ENCODE measurements at places on chromosomes 2 and 18.

GRCh38 chr2:7812231-7812995 is 869.4 kb upstream of the ID2 start:
- DNase-seq, result peak; percentile 37

DNA sequence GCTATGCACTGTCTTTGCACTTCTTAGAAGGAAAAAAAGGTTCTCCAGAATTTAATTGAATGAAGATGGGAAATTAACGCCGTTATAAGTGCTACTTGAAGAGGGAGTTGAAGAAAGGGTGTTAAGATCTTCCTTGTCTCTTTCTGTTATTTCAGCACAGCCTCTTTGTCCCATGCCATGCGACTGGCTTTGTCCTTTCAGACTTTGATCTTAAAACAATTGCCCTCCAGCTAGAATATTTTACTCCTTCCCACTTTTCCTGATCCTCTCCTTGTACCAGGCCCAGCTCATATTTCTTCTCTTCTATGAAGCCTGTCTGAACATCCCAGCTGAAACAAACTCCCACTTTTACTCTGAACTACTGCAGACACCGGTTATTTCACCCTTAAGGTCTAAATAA is 51.4 kb downstream of the RAB27B start:
- DNase-seq, result no peak

DNA sequence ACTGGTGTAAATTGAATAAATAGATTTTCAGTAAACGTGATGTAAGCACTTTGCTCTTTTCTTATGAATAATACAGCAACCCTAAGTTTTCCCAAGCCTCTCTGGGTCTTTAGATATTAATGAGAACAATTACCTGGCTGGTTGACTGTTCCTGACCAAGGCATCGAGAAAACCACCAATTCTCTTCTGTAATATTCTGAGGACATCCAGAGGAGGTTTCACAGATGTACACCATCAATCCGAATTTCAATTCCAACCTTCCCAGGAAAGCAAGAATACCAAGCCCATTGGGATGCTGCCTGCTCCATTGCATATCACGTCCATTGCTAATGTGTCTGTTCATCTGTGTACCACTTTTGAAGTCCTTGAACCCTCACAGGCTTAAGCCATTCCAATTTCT is 571.8 kb downstream of the NUP35 start:
- no peak for DNase-seq

DNA sequence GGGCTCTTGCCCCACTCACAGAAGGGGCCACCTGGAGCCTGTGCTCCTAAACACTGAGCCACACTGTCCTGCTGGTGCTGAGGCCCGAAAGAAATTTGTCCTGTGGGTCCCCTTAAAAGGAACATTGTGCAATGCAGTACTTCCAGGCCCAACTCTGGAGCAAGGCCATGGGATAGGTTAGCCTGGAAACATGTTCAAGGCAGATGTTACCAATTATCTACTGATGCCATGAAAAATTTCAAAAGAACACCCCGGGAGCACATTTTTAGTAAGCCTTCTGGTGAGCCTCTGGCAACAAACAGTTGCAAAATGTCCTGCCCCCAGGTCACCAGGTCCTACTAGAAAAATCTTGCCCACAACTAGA is 12.3 kb upstream of the PTMA start:
- DNase-seq, result peak; percentile 97

DNA sequence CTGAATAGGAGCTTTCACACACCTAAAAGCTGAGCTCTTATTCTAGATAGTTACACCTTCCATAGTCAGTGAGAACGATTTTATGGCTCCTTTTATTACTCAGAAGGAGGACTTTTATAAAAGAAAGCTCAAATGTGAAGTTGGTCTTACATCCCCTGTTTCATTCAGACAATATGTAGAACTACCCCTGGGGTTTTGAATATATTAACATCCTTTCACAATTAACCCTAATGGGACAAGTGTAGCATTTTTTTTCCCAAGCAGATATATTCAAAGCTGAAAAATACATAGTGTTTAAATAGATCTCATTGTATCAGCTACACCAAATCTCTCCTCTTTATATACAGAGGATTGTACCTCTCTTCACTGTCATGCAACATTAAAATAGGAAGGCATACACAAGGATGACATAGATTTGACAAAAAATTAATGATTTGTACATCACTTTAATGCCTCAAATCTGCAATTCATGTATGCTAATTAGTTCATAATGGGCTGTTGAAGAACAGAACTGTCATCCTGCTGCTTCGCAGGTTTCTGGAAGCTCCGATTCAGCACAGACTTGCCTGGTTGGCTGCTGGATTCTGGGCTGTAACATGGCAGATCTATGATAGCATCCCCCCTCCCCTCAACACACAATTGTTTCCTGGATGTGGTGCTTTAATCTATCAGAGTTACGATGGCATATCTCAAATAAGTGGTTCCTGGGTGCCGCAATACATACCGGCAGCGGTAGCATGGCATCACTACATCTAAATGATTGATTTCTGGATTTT is 129.7 kb upstream of the PARD3B start:
- no peak for DNase-seq
